ENCODE measurements at places on chromosomes 11 and 22.

DNA sequence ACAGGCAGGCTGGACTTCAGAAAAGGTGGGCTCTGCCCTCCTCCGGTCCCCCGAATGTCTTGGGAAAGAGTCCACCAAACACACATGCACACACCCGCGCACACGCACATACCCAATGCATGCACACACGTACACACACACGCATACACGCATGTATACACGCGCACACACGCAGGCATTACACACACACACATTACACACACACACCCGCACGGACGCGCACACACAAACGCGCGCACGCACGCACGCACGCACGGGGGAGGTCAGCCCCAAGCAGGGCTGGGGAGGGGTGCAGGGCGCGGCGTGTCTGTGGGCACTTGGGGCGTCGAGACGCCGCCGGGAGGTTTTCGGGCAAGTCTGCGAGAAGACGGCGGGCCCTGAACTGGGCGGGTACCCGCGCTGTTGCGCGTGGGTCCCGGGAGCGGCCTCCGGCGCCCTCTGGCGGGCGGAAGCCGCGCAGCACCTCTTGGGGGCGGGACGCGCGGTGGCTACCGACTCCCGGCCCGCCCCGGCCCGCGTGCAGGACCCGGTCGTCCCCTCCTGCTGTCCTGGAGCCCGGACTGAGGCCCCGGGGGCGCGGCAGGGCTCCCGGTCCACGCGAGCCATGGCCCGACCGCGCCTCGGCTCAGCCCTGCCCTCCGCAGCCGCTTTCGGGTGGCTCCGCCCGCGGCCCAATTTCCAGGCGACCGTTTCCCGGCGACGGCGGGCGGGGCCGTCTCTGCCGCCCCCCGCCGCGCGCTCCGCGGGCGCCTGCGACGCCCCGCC is 3.6 kb downstream of the SEPTIN5 start:
- peak; percentile 75 for DNase-seq

DNA sequence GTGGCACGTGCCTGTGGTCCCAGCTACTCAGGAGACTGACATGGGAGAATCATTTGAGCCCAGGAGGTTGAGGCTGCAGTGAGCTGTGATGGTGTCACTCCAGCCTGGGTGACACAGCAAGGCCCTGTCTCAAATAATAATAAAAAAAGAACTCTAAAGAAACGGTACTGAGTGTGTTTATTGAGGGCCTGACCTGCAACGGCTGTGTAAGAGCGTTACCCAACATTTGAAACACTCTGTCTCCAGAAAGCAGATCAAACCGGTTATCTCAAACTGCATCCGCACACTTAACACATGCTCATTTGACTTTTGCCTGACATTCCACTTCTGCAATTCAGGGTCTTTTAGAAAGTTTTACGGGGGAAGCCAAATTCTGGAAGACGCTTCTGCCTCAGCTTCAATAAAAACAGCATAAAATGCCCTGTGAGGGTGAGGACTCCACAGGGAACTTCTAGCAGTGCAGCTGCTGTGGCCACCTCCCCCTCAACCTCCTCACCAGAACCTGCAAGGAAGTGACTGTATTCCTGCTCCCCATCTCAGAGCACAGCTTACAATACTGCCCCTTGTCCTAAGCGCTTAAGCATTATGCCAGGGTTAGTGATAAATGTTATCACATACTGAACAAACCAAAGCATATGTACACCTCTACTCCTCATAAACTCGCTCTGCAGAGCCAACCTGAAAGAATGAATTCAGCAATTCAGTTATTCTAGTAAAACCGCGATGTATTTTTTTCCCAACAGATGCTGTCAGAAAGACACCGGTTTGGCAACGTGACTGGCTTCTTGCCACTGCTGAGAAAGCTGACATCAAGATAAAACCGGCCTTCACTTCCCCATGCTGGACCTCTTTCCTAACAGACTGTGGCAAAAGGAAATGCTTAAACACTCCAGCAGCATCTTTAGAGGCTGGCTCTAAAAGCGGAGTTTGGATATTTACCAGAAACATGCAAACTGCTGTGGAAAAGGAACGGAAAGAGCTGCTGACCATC is 52.2 kb downstream of the PRDM10 start:
- DNase-seq: no peak

GRCh38 chr11:1073851-1074243 is 827 bp upstream of the MUC2 start:
- no peak for DNase-seq

GRCh38 chr11:3669128-3669527 is 2.1 kb downstream of the CHRNA10 start:
- DNase-seq: no peak

DNA sequence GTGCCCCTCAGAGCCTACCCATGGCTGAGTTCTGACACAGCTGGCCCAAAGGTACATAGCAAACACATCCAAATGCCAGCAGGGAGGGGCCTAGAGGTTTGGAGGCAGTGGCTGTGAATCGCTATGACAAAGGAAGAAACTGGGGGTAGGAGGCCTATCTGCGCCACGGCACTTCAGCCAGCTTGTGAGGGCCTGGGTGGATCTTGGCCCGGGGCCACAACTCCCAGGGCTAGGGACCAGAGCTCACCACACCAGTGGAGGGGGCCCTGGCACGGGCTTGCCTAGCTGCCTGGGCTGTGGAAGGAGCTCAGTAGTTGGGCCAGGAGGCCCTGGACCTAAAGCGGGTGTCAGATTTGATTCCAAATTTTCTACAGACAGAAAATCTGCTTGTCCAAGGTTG is 9.4 kb upstream of the NAP1L4 start:
- no peak for DNase-seq

- DNase-seq: no peak
These were observed 44.2 kb upstream of the MYH9 start for GRCh38 chr22:36431977-36432376.

DNA sequence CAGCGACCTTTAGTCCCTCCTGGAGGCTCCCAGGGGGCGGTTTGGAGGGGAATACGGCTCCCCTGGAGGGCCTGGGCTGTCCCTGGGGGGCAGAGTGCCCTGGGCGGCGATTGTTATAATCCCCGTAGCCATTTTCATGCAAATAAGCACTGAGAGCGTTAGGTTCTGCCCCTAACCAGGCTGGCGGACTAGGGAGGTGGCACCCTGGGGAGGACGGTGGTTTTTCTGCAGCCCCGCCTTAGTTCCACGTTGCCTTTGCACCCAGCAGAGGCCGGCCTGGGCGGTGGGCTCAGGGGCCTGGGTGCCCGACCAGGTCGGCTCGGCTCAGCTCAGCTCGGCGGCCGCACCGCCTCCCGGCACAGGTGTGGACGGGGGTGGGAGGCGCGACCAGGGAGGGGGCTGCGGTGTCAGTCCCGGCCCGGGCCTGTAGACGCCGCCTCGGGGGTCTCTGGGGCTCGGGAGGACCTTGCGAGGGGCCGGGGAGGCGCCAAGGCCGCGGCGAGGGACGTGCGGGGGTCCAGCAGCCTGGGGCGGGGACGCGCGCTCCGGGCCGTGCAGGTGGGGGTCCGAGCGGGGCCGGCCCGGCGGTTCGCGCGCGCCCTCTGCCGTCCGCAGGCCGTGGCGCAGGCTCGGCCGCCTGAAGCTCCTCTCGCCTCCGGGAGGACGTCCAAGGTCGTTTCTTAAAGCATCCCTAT is 2.3 kb upstream of the DUSP8 start:
- DNase-seq: peak; percentile 43

- no peak for DNase-seq
These were observed 102.8 kb downstream of the ARHGAP32 start for GRCh38 chr11:129089279-129089678.

- no peak for DNase-seq
These were observed 9.0 kb upstream of the TMEM121B start for GRCh38 chr22:17130199-17130598.

DNA sequence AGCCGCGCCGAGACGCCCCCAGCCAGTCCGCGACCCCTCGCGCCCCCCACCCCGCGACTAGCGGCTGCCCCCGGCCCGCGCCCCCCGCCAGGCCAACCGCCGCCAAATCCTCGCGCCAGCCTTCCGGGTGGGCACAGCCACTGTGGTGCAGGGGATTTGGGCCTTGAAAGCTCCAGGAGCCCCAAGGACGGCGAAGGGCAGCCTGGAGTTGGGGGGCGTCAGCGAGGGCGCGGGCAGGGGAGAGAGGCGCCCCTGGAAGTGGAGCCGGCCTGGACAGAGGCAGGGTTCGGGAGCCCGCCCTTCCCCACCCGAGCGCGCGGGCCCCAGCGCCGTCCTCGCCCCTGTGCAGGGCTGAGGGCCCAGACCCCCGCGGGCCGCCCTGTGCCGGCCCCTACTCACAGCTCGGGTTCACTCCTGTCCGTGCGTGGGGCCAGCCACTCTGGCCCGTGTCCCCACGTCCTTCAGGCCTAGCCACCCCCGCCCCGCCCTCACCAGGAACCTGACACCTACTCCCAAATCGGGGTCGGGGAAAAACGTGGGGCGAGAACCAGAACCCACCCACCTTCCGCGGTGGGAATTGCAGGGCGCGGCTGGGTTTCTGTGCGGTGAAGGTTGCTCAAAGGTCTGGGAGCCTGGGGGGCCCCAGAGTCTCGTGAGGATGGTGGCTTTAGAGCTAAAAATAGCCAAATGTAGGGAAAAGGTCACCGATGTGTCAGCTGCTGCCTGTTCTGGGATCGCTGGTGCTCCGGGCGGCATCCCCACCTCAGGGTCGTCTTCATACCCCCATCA is at the start of gene CPT1B:
CPT1B (minus strand) TSS at position 441 of the 789 bp plus-strand sequence. CDS start 512 bp downstream, outside the sequence.
- DNase-seq: no peak

DNA sequence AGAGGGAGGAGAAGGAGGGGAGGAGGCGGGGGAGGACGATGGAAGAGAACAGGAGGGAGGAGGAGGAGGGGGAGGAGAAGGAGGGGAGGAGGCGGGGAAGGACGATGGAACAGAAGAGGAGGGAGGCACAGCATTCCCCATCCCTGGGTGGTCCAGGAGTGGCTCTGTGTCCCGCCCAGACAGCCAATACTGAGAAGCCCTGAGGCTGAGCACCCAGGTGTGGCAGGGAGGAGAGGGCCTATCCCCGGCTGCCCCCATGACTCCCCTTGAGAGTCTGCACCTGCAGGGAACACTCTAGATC is 717 bp downstream of the MRGPRE start:
- DNase-seq: no peak

DNA sequence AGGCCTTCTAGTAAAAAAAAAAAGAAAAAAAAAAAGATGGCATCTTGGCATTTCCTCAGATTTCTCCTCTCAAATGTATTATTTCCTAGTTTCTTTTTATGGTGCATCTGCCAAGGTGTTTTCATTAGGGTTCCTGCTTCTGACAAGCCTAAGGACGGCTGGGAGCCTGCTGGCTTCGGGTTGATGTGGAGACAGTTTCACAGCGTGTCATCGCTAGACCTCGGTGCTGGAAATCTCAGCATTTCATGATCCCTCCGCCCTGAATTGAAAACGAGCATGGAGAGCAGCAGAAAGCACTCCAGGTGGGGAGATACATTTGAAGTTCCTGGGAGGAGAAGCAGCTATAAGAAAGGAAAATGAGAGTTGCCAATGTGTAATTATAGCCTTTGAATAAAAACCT is 283.9 kb upstream of the CNTN5 start:
- DNase-seq: no peak

GRCh38 chr11:70928854-70929598 is 323.4 kb downstream of the SHANK2 start:
- DNase-seq: no peak

DNA sequence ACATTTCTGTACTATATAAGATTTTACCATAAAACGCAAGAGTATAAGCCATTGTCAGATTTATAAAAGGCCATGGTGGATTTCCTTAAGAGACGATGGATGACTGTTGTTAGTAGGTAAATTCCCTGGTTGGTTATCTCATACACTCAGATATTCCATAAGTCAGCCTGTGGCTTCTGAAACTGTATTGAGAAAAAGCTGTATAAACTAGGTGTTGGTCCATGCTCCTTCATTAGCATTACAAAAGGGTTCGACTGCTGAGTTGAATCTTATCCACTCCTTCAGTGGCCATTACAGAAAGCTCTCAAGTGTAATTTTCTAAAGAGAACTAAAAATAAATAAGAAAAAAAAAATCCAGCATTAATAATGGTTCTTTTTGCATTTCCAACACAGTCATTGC is 5.3 kb downstream of the GRAP2 start:
- DNase-seq: no peak

- DNase-seq: no peak
These were observed 16.2 kb upstream of the NNMT start for GRCh38 chr11:114279792-114280546.

GRCh38 chr22:18055619-18056160 is 22.1 kb upstream of the PEX26 start:
- DNase-seq: no peak

- DNase-seq: no peak
These were observed 12.1 kb upstream of the SPTBN2 start for GRCh38 chr11:66741153-66741552.

- DNase-seq: no peak
These were observed 184.9 kb downstream of the SBF2 start for GRCh38 chr11:10108915-10109680.

DNA sequence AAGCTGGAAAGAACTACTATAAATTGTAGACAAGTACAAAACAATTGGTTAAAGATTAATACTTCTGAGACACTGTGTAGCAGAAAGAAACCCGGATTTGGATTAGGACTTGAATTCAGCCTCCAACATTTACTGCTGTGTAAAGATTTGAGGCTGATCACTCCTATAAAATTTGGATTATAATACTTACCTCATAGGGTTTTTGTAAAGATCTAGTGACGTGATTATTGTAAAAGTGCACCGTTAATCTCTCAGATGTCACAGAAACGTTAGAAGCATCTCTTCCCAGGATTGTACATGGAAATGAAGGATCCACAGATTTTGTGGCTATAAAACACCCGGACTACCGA is 323 bp upstream of the HIKESHI start:
- DNase-seq: no peak

GRCh38 chr11:93577286-93577685 is 34.1 kb upstream of the SMCO4 start:
- DNase-seq: no peak

DNA sequence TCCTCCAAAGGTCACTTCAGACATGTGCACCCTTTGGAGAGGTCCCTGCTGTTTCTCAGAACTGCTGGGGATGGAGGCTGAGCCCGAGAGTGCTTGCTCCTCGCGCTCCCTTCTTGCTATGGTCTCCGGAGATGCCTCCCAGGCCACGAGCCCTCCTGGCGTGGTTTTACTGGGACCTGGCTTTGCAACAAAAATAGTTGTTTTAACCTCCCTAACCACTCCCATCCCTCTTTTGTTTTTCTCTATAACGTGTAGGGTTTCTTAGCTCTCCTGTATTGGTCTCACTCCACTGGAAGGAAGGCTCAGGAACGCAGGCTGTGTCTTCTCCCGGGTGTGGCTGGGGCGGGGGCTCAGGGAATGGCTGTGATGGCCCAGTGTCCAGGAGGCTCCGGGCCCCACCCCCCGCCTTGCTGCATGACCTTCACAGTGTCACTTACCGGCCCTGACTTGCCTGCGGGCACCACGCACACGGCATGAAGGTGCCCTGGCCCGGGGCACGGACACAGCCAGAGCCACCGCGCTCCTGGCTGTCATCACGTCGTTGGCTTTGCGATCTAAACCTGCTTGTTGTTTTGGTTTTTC is 5.6 kb downstream of the PTDSS2 start:
- DNase-seq: no peak

- DNase-seq: no peak
These were observed 43.8 kb downstream of the FBXO7 start for GRCh38 chr22:32518381-32518780.

- no peak for DNase-seq
These were observed 106.5 kb downstream of the NAV2 start for GRCh38 chr11:19819148-19819547.

- DNase-seq: no peak
These were observed 31.9 kb downstream of the ATG13 start for GRCh38 chr11:46649180-46649738.
